Mesenteric fat pad (tissue), 1 donor: ENCODE measurements at places on chromosomes 3 and 15.

- no peak for DNase-seq
These were observed 60.0 kb upstream of the GADL1 start for GRCh38 chr3:30954426-30954825.

DNA sequence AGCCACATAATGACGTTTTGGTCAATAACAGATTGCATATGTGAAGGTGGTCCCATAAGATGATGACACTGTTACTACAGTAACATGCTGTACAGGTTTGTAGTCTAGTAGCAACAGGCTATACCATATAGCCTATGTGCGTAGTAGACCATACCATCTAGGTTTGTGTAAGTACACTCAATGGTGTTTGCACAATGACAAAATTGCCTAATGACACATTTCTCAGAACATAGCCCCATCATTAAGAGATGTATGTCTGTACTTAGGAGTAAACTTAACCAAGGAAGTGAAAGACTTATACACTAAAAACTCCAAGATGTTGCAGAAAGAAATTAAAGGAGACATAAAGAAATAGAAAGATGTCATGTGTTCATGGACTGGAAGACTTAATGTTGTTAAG is 66.2 kb downstream of the RPLP1 start:
- DNase-seq, result no peak

- no peak for DNase-seq
These were observed 446.1 kb upstream of the RARB start for GRCh38 chr3:24981924-24982323.

DNA sequence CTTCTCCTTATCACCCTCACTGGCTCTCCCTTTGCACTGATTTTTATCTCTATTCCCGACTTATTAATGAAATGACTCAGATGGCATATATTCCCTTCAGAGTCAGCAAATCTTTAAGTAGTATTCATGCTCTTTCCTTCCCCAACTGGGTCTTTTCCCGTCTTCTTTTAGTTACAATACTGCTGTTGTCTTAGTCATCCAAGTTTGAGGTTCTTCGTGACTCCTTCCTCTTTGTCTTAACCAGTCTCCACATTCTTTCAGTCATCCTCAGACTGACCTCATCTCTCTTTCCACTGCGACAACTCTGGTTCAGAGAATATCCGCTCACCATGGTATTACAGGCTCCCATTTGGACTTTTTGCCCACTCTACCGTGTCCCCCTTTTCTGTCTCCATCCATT is 12.4 kb downstream of the WDR5B start:
- DNase-seq, result no peak

GRCh38 chr3:181455276-181455675 is 256.4 kb upstream of the SOX2 start:
- DNase-seq, result no peak

GRCh38 chr3:20648921-20649381 is 462.9 kb upstream of the SGO1 start:
- DNase-seq, result no peak

DNA sequence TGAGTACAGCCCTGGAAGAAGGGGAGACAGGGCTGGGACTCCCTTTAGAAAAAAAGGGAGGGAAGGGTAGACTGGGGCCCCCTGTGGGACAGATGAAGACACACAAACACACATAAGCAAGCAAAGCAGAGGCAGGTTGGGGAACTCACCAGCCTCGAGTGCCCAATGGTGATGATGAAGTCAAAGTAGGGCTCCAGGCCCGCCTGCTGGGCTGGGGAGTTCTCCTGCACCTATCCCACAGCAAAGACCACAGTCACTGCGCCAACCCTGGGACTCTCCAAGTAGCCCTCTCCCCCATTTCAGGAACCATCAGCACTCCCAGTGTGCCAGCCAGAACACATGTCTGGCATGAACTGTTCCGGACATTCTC is 4.1 kb downstream of the GORASP1 start:
- DNase-seq, result no peak

- DNase-seq, result no peak
These were observed 353.1 kb downstream of the CHL1 start for GRCh38 chr3:549636-550035.

GRCh38 chr3:155957412-155957880 is 87.0 kb downstream of the GMPS start:
- DNase-seq, result no peak

DNA sequence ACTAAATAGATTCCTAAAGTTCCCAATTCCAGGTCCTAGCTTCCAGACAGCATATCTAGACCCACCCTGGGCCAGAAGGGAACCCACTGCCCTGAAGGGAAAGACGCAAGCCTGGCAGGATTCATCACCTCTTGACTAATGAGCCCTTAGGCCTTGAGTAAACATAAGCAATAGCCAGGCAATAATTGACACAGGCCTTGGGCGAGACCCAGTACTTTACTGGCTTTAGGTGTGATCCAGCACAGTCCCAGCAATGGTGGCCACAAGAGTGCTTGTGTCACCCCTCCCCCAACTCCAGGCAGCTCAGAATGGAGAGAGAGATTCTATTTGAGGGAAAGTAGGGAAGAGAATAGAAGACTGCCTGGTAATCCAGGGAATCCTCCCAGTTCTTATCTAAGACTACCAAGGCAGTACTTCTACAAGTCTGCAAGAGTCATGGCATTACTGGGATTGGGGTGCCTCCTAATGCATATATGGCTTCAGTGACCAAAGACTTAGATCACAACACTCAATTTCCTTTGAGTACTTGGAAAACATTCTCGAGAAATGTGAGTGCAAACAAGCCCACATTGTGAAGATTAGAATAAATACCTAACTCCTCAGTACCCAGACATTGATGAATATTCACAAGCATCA is 30.4 kb upstream of the WWTR1 start:
- no peak for DNase-seq

GRCh38 chr3:132679911-132680310 is 19.8 kb downstream of the UBA5 start:
- DNase-seq, result no peak
